Left renal pelvis (tissue), 4 donors: ENCODE measurements at places on chromosomes 4 and X.

GRCh38 chr4:45358573-45359506 is 632.5 kb upstream of the GNPDA2 start:
- DNase-seq, result no peak

- DNase-seq, result peak; percentile 20
Measured at GRCh38 chr4:83771113-83771705, 235.3 kb downstream of the GPAT3 start.

GRCh38 chrX:80174925-80175574 is 160.5 kb downstream of the TBX22 start:
- no peak for DNase-seq

DNA sequence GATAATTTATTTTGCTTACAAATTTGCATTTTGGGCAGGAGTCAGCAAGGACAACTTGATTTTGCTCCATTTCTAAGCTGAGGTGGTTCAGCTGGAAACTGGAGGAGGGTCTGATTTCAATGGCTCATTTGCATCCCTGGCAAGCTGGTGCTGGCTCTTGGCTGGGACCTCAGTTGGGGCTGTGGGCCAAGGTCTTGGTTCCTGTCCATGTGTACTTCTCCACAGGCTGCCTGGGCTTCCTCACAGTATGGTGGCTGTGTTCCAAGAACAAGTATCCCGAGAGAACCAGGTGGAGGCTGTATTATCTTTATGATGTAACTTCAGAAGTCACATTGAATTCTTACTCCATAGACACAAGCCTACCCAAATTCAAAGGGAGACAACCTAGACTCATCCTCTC is 77.0 kb upstream of the STX18 start:
- no peak for DNase-seq

- DNase-seq, result no peak
Measured at GRCh38 chrX:776529-777230, 146.1 kb downstream of the SHOX start.

DNA sequence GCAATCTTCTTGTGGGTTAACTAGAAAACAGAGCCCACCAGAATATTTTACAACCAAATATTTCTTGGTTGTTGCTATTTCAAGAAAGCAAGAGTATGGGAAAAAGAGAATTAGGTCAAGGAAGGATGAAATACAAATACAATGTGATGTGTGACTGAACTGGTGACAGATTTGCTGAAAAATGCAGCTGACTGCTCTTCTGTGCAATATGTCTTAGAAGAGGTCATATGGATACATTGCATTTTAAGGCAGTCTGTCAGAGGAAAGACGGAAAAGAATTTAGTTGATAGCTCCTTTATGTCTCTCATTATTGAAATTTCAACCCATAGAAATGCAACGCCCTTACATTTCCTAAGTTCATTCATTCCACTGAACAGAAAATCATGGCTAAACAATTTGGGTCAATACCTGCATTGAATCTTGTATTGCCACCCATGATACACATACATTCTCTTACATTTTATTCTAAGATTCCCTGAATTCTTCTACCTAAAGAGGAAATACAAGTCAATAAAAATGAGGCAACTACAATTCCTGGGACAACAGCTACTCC is 423.1 kb downstream of the ADAM29 start:
- DNase-seq, result no peak

GRCh38 chr4:159069922-159070321 is 33.0 kb upstream of the RAPGEF2 start:
- DNase-seq, result no peak

DNA sequence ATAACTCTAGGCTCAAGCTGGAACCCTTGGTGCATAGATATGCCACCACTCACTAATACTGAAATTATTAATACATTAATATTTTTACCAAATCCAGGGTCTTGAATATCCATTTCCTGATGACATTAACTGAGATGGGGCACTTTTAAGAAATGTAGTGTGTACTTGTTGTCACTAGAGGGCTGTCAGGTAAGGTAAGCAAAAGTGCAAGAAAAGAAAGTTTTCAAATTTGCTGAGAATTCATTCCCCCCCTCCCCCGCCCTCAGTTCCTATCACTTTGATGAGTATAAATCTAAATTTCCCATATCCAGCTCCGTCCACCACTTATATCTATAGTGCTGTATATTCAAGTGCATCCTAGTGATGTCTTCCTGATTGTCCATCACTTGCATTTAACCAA is 20.5 kb upstream of the WDR44 start:
- no peak for DNase-seq
